ENCODE measurements at places on chromosomes 4 and X.

GRCh38 chrX:39895218-39896110 lies 202.3 kb downstream of the BCOR start:
- DNase-seq: no peak

DNA sequence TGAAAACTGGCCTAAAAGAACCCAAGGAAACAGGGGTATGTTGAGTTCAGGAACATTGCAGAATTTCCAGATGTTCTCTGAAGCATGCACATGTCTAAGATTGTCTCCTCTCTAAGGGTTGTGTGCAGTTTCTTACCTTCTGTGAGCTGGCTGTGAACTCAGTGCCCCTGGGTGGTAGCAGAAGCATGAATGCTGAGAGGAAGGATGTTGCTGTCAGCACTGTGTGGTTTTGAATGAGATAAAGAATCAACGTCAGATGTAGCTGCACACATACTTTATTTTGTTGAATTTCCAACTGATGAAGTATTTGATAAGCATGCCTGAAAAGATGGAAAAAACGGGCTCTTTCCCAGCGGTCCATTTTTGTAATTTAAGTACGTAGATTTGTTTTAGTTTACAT lies 23.8 kb upstream of the CD38 start:
- DNase-seq: peak; percentile 65

DNA sequence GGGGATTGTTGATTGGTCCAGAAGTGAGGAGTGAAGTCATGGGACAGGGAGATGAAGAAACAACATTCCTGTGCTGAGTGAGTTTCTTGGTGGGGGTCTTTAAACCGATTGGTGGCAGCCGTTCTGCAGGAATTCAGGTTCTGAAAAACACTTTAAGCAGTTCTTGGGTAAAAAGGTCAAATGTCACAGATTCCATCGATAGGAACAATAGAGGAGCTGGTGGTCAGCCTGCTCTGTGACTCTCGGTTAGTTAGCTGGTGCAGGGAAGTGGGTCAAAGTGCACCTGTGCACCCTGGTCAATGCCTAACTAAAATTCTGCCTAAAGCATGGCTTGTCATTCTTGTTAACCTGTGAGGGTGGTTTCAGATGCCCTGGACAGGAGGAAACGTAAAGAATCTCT lies 34.6 kb upstream of the MGST2 start:
- no peak for DNase-seq

- peak; percentile 24 for DNase-seq
Measured at GRCh38 chr4:48949518-48950219, 36.4 kb upstream of the CWH43 start.

DNA sequence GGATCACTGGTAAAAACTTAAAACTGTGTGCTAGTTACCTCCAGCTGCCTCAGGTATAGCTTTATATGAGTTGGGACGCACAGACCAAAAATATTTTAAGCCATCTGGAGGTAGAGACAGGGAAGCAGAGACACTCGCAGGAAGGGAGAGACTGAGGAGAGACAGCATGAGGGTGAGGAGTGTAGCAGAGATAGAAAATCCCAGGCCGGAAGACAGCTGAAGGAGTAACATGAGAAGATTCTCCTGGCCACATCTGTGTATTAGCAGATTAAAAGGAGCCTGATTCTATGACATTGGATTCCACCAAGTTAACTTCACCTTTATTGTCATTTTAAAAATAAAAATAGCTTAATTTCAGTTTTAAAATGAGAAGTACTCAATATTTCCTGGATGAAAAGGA lies 84.3 kb downstream of the PDLIM5 start:
- no peak for DNase-seq

GRCh38 chr4:129355516-129355915 lies 259.6 kb downstream of the C4orf33 start:
- peak; percentile 42 for DNase-seq

DNA sequence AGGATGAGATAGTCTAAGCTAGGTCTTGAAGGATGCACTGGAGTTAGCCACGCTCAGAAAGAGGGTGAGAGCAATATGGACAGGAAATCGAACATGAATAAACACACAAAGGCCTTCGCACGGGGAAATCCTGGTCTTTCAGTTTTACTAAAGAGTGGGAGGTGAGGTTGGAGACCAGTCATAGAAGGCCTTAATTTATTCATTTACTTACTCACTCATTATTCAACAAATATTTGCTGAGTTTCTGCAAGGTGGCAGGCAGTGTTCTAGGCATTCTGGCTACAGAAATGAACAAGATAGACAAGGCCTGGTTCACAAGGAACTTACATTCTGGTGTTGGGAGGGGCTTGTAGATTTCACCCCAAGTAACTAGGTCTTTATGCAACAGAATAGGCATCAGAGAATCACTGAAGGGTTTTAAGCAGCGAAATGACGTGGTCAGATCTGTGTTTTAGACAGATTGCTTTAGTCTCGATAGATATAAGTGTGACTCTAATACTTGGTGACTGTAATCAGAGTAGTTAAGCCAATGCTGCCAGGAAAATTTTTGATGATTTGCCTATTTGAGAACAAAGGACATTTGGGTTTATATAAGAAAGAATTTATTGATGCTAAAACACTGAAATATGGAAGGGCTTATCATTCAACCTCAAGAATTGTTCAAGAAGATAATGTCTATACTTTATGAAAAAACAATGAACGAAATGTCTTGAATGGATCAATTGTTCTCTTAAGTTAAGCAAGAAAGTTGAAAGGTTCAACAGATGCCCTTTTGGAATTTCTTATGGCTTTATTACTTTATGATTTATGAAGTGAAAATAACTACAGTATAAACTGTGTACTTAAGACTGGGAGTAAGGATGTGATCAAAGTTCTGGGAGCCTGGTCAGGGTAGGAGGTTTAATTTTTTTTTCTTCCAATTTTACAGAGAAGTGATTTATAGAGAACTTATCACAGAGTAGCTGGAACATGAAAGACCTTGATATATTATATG lies 184.4 kb upstream of the CASK start:
- DNase-seq: no peak
